ENCODE measurements at places on chromosomes 5 and 9. TPM values are rescaled to one million over a fixed set of nuclear protein-coding genes. Genes with fewer than 3 reads are reported as not detected.
A peak's percentile ranks its signal among the peaks of the same experiment; 100 is the strongest.

- DNase-seq = no peak
These were observed 116.7 kb downstream of the UGCG start for GRCh38 chr9:112013266-112013665.

The GABRA1 gene
- not detected for total RNA-seq

- DNase-seq = no peak
These were observed 27.2 kb downstream of the CSF2 start for GRCh38 chr5:132100672-132101261.

DNA sequence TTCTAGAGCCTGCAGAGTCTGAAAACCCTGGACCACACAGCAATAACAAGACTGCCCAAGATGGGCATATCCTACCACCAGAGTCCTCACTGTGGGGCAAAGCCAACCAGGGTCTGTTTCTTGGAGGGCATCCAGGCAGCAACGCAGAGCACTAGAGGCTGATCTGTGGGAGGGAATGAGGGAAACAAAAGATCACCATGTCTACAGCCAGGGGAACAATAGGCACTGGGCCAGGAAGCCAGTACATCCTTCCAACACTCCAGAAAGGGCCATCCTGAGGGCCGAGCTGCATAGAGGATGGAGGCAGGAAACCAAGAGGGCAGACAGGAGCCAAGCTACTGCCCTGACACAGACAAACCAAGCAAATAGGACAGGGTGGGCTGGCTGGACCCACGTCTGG is 416.1 kb upstream of the IRX4 start:
- no peak for DNase-seq

The CCDC192 gene
- total RNA-seq = not detected

The IDNK gene
- not detected for total RNA-seq

DNA sequence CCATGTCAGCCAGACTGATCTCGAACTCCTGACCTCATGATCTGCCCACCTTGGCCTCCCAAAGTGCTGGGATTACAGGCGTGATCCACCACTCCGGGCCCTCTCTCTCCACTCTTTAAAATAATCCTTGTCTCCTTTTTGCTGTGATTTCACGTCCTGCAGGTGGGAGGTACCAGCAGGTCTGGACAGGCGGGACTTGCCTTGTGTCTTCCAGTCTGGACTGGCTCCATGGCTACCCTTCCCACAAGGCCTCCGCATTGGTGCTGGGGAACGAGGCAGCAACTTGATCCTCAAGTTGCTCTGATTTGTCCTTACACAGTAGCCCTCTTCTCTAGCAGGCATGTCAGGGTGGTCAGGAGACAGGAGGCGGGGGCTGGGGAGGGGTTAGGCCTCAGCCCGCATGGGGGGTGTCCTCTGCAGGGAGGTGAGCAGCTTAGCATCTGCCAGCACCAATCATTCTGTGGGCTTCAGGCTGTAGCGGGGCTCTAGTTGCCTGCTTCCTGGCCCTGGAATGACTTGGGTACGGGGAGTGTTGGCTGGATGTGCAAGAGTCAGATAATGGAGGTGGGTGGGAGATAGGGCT is 54.3 kb downstream of the TENT4A start:
- DNase-seq = no peak

DNA sequence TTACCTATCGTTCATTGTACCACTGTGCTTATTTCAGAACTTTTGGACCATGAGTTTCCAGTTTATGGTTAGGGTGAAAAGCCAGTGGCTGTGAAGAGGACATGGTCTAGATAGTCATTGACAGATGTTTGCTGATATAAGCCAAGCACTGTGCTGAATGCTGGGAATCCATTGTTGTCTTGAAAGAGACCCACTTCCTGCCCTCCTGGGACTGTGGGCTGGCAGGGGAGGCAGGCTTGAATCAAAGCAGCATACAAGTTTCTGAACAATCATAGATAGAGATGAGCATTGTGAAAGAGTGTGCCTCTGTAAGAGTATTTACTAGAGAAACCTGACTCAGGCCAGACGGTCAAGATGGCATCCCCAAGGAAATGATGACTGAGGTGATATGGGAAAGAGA is 73.4 kb downstream of the NMUR2 start:
- no peak for DNase-seq

The IRX1 gene
- not detected for total RNA-seq

The GMCL2 gene
- total RNA-seq = not detected

GRCh38 chr9:89603767-89604665 is 796 bp upstream of the GADD45G start:
- DNase-seq = no peak

GRCh38 chr9:37104183-37104889 is 16.0 kb upstream of the ZCCHC7 start:
- no peak for DNase-seq

DNA sequence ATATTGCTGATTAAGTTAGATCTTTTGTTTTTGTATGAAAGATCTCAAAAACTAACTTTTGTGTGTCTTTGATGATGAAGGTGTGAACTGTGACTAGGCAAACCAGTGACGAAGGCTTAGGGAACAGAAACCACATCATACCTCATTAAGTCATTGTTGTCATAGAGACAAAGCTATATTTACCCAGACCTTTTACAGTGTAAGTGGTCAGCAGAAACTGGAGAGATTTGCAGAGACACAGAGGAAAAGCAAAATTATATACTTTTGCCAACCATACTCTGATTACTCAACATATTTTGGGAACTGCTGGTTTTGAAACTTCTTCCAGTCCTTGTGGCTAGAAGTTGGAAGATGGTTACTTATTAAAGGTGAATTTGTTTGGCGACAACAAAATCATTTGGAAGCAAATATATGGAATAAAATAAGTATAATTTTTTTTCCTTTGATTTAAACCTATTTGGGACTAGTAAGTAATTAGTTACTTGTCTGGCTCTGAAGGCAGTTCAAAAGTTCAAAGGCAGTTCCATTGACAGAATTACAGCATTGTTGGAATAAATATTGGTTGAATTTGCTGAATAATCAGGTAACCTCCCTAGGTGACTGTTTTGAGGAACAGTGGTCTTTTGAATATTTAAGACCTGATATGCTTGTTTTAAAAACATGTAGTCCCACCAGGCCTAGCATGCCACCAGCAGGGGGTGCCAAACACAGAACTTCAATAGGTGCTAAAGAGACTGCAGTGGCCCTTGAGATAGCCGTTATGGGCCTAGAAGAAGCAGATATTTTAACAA is 103.8 kb downstream of the RPS23 start:
- DNase-seq = no peak

The PCDHA4 gene
- total RNA-seq = 2.0 TPM

DNA sequence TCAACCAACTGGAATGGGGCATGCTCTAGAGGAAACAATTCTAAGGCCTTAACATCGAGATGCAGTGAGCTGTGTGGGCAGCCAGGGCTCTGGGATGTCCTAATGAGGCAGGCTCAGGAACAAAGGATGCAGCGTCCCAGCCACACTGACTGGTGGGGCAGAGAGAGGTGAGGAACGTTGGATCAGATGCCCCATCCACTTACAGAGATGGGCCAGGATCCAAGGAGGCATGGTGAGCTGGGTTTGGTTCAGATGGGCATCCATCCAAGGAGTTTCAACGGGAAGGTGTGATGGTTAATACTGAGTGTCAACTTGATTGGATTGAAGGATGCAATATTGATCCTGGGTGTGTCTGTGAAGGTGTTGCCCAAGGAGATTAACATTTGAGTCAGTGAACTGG is 15.5 kb upstream of the MARCHF6 start:
- no peak for DNase-seq

GRCh38 chr5:109718216-109718615 is 28.5 kb downstream of the MAN2A1 start:
- no peak for DNase-seq

The TSPAN17 gene
- total RNA-seq = 16.9 TPM

The GABRA6 gene
- not detected for total RNA-seq

The TGFBR1 gene
- 23.8 TPM for total RNA-seq

The C9orf50 gene
- not detected for total RNA-seq

DNA sequence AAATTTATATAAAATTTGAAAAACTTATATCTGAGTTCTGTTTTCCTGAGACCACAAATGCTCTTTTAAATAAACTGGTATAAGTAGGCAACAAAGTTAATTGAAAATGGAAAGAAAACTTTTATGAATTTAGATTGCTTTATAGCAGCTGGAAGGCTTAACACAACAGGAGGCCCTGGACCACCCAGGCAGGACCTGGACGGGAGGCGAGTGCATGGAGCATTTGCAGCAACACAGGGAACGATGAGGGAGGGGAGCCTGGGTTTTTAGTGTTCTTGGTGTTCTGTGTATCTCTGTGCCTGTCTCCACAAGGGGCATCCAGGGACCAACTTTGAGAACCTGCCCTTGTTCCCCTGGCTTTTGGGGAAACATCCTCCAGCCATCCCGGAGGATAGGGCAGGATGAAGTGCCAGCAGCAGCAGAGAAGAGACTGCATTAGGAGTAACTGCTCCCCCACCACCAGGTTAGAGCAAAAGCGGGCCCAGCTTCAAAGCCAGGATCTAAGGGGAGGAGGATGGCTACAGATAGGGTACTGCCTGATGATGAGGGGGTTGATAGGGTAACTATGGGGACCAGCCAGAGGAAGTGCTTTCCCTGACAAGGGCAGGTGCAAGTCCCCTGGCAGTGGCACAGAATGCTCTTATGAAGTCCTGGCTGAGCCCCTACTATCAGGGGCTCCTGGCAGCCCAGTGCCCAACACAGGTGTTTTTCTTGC is 6.7 kb upstream of the SPATA31E1 start:
- DNase-seq = peak; percentile 78

DNA sequence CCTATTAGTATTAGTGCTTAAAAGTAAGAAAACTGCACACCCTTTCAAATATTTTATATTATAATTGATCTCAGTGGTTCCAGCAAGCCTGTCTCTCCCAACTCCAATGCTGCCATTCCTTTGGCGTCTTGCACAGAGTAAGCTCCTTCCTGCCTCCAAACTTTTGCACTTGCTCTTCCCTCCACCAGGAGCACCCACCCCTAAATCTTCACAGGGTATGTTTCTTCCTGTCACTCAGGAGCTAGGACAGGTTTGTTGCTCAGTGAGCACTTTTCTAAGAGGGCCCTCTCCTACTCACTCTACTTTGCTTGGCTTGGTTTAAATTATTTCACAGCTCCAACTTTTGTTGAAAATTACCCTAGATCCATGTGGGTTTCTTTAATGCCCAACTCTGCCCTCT is 189.1 kb upstream of the ADRA1B start:
- no peak for DNase-seq

DNA sequence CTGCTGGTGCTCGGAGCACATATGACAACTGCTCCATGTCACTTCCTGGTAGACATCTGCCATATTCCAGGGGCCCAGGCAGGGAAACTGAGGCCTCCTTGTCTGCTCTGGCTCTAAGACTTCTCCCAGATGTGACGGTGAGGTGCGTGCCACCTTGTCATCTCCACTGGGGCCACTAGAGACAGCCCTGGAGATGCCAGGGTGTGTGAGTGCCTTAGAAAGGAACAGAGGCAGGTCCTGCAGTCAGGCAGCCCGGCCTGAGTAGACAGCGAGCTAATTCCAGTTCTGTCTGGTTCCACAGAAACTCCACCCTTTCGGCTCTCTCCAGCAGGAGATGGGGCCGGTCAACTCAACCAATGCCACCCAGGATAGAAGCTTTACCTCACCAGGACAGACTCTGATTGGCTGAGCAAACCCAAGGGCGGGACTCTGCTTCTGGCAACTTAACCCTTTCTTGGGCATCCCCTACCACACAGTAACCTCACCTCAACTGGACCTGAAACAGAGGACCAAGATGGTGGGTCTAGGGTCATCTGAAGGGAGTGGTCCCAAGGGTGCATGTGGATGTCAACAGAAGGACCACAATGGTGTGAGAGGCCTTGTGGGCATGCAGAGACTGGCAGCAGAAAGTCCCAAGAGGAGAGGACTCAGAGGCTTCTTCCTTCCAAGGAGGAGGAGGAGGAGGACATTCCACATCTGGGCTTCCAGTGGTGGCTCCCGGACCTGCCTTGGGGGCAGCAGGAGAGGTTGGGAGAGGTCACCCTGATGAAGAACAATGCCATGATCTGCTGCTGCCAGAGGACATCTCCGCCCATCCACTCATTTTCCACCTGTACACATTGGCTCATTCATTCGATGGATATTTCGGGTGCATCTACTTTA is 77.7 kb downstream of the RGS3 start:
- no peak for DNase-seq

- no peak for DNase-seq
These were observed 188.6 kb downstream of the SNX18 start for GRCh38 chr5:54705994-54706653.

- DNase-seq = no peak
These were observed 77.1 kb upstream of the FST start for GRCh38 chr5:53403291-53403690.

GRCh38 chr9:135228983-135229625 is 141.6 kb downstream of the OLFM1 start:
- DNase-seq = no peak

All from vagina (tissue), 2 donors.